Left kidney (tissue), 8 donors: ENCODE measurements at places on chromosomes 4 and X.

- no peak for DNase-seq
Measured at GRCh38 chr4:73086095-73086868, 16.8 kb upstream of the COX18 start.

DNA sequence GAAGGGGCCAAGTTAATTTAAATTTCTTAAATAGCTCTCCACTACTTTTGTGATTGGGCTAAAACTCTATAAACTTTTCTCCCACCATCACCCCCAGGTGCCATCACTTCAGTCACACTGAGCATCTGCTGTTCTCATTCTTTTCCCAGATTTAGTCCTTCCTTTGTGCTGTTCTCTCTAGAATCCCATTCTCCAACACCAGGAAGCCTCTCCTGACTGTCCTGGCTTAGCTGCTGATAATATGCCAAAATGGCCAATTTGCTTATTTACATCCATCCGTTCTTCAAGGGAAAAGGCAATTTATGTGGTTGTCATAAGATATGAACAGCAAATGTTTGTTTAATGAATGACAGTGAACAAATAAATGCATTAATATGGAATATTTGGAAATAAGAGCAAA, 44.1 kb downstream of the FGFBP1 start:
- no peak for DNase-seq

DNA sequence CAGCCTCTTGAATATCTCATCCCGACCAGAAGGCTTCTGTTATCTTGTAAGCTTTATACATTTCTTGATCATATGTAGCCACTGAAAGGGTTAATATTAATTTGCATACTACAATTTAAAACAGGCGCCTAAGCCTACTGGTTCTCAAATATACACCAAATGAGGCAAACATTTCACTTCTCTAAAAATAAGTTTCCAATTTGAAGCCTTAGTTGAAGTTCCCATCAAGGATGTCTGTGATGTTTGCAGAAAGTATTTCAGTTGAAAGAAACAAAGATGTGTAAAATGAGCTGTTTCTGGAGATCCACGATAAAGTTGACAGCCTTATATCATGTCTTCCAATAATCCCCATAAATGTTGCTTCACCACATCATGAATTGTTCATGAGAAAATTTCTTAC, 70.6 kb downstream of the KIT start:
- no peak for DNase-seq

- no peak for DNase-seq
Measured at GRCh38 chrX:96791559-96791958, 92.1 kb upstream of the RPA4 start.

GRCh38 chrX:47568656-47569295, 7.8 kb downstream of the ARAF start:
- no peak for DNase-seq

DNA sequence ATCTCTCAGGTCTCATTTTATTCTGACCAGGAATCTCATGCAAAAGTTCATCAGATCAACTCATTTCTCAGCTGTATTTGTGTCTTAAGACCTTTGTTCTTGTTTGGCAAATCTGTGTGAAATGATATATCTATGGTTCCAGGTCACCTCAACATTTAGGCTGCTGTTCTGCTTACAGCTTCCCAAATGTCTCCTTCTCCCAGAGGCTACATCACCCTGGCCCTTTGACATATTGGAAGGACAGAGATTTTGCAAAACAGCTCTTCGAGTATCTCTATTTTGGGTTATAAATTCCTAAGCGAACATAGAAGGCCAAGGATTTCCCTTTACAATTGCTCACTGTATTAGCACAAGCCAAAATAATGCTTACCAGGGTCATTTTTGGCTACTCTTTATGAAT, 57.5 kb upstream of the GIMD1 start:
- DNase-seq, result no peak

- no peak for DNase-seq
Measured at GRCh38 chr4:48483777-48484493, 792 bp downstream of the SLC10A4 start.

DNA sequence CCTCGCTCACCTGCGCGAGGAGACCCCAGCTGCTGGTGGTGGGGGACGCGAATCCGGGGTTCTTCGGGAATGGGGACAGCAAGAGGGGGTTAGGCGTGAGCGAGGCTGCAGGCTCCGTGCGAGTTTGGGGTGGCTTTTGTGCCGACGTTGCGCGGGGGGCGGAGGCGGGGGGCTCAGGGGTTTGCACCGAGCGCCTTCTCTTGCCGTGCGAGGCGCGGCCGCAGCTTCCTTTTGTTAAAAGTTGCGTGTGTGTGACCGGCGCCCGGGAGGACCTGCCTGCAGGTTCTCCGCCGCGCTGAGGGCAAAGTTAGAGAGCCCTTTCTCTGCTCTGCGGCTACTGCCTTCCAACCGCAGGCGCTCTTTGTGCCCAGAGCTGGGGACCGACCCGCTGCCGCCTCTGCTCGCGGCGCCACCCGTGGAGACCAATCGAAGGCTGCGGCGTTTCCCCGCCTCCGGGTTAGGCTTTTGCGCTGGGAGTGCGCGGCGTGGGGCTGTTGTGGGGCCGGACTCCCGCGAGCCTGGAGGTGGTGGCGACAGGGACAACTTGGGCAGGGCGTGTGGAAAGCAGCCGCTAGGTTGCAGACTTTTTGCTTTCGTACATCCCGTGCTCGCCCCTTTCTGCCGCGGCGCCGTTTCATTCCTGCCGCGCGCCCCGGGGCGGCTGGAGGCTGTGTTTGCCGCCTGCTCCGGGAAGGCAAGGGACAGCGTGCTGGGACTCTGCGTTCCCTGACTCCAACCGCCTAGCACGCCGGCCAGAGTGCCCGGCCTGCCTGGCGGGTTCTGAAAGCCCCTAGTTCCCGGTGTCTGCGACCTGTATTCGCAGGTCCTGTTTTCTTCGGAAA, 716 bp downstream of the KIT start:
- DNase-seq, result peak; percentile 62

- DNase-seq, result no peak
Measured at GRCh38 chrX:112137276-112137675, 54.7 kb upstream of the TRPC5 start.

GRCh38 chr4:71243091-71243833, 95.6 kb upstream of the SLC4A4 start:
- no peak for DNase-seq

DNA sequence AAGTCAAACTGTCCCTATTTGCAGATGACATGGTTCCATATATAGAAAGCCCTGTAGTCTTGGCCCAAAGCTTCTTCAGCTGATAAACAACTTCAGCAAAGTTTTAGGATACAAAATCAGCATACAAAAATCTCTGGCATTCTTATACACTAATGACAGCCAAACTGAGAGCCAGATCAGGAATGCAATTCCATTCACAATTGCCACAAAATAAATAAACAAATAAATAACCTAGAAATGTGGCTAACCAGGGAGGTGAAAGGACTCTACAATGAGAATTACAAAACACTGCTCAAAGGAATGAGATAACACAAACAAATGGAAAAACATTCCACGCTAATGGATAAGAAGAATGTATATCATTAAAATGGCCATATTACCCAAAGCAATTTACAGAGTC, 52.9 kb upstream of the CXCL8 start:
- DNase-seq, result no peak

- DNase-seq, result no peak
Measured at GRCh38 chr4:31194823-31195222, 474.7 kb downstream of the PCDH7 start.

DNA sequence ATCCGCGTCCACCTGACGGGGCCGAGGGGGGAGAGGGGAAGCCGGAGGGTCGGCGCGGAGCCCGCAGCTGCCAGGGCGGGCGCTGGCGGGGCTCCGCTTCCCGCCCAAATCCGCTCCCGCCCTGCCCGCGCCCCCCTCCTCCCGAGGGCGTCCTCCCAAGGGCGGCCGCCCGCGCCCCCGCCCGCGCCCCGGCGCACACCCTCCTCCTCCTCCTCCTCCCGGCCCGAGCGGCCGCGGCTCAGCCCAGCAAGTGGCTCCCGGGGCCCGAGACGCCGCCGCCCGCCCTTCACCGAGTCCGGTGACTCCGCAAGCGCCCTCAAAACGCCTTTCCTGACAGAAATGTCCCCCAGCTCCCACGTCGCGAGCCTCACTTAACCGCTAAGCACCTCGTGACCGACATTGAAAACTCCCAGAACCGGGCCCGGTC, 487 bp downstream of the HMGB2 start:
- DNase-seq, result peak; percentile 52

DNA sequence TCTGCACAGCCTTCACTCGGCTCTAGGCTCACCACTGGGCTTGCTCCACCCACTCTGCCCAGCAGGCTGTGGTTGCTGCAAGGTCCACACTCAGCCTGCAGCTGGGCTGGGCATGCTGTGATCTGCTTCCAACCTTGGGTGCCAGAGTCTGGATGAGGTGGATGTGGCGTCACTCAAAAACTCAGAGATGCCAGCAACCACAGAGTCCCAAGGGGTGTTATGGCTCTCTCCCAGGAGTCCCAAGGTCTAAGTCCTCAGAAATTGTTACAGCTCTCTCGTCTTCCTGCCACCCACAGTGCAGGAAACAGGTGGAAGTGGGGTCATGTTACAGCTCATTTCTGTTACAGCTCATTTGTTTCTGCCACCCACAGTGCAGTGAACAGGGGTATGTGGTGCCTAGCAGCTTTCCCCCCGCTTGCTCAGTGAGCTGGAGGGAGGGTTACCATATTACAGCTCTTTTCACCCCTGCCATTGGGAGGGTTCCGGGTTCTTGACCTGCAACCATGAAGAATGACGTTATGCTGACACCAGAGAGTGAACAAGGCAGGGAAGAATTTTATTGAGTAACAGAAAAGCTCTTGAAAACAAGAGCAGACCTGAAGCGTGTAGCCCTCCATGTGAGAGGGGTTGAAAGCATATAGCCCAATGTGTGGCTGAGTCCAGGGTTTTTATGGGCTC, 893.9 kb downstream of the PCDH7 start:
- peak; percentile 3 for DNase-seq

- DNase-seq, result no peak
Measured at GRCh38 chr4:151105454-151106032, 6.1 kb downstream of the RPS3A start.

- no peak for DNase-seq
Measured at GRCh38 chr4:82357640-82358039, 16.2 kb downstream of the HNRNPD start.

DNA sequence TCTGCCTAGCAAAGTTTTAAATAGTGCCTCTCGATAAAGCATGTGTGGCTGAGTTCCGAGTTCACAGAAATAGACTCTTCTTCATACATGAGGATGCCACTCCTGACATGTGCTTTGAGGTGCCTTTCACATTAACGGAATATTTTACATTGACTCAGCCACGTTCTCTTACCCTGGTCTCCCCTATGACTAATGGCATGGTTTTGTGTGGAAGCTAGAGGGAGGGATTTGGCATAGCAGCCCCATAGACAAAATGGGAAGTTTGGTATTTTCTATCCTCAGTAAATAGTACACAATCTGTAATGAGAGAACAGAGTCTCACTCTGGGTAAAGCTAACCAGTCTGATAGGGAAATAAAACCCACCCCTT, 68.9 kb downstream of the PCDH19 start:
- DNase-seq, result no peak

- DNase-seq, result no peak
Measured at GRCh38 chrX:95995583-95995982, 689.1 kb upstream of the DIAPH2 start.

- DNase-seq, result no peak
Measured at GRCh38 chr4:129218897-129219296, 122.9 kb downstream of the C4orf33 start.

GRCh38 chrX:37652589-37653231, 32.9 kb upstream of the XK start:
- DNase-seq, result no peak
